Stromal cell of bone marrow (primary cell): ENCODE measurements at places on chromosomes 6 and 20.

- no peak for DNase-seq
Measured at GRCh38 chr6:143362192-143362558, 88.3 kb downstream of the ADAT2 start.

GRCh38 chr6:71886184-71887005 is at the start of gene RIMS1:
RIMS1 (plus strand) TSS chr6:71886550; CDS start chr6:71887024, 474 bp downstream.
- no peak for DNase-seq

DNA sequence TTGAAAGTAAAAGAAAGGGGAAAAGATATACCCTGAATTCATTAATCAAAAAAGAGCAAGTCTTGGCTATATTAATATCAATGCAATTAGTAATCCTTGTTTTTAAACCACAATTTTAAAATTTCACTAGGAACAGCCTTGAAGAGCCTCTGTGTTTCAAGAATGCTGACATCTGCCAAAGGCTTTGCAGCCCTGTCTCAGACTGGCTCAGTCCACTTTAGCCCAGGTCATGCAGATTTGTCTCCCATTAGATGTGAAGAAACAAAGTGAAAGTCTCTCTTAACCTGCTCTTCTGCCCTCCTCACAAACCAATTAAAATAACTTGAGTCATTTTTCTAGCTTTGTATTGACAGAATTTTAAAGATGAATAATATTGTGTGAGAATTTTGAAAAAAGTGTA is 102.7 kb upstream of the CARMIL1 start:
- no peak for DNase-seq

DNA sequence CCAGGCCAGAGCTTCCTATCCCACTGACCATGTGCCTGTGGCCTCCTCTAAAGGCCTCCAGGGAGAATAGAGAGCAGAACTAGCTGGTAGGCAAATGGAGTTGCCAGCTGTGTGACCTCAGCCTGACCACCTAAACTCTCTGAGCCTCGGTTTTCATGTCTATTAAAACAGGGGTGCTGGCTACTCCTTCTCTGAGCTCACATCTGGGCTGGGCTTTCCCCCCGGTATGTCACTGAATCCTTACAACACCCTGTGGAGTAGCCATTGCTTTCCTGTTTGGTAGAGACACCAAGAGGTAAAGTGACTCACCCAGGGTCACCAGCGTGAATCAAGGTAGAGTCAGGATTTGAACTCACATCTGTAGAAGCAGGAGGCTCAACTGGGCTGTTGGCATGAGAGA is 132.1 kb downstream of the JPH2 start:
- no peak for DNase-seq

- DNase-seq: no peak
Measured at GRCh38 chr6:148193063-148193680, 149.5 kb upstream of the SASH1 start.

DNA sequence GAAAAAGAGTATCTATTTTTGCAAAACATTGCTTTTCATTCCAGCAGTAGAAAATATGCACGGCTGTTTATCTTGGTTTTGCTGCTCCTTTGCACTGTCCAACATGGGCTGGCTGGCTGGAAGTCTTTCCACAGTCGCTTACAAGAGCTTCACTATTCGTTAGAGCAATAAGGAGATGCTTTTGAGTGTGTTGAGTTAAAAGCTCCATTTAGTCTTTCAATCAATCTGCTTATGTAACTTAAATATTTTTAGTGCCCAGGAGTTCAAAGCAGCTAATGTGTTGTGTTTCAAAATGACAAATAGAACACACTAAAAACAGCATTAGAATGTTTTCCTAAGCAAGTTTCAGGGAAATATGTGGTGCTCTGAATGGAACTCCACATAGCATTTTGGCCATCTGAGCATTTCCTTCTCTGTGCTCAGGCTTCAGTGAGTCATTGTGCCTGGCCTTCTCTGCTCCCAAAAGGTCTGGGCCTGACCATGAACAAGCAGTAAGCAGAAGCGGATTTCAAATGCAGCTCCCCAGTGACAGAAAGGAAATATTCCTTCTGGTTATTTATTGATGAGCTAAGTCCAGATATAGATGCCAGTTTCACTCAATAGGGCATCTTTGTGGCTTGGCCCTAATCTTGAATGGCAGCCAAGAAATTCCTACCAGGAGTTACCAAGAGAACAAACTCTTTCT is 580.3 kb downstream of the TENT5A start:
- peak; percentile 86 for DNase-seq

DNA sequence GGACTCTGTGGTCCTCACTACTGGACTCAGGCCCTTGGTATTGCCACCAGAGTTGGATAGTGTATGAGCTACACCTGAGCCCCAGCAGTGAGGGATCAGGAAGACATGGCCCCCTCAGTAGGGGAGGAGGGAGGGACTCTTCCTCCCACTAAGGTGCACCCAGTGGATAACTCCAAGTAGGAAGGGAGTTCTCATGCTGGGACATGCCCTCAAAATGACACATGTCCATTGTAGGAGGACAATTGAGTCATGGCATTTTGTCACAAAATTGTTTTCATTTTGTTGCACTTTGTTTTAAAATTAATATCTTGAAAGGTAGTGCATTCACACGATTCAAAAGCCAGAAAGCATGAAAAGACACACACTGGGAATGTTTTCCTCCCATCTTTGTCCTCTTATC is 127.2 kb downstream of the FOXO3 start:
- DNase-seq: no peak

GRCh38 chr6:90537723-90538258 is 49.1 kb downstream of the MAP3K7 start:
- no peak for DNase-seq

DNA sequence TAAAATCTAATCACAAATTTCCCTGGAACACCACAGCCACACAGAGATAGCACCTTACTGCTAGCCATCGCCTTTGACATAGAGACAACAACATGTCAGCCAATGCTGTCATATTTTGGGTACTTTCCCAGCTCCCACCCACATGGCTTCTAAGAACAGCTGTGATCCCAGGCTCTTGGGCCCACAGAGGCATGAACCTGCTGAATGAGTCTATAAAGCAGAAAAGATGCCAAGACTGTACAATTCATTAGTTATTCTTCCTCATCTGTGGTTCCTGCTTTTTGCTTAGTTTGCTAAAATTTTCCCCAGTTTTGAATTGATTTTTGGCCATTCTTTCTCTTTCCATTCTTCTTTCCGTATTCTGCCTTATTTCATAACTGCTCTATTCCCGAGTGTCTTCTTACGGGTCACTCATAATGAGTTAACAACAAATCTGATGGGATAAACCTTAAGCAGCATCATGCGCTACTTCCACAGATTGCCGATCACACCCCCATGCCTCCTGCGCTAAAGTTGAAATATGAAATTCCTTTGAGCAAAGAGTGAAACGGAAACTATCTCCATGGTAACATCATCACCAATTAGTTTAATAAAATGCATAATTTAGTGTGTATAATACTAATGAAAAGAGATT is 327.3 kb upstream of the HSF2 start:
- DNase-seq: peak; percentile 16

GRCh38 chr6:116010790-116011401 is 49.8 kb downstream of the FRK start:
- DNase-seq: peak; percentile 62

GRCh38 chr6:136036601-136037000 is 185.1 kb downstream of the PDE7B start:
- DNase-seq: no peak

DNA sequence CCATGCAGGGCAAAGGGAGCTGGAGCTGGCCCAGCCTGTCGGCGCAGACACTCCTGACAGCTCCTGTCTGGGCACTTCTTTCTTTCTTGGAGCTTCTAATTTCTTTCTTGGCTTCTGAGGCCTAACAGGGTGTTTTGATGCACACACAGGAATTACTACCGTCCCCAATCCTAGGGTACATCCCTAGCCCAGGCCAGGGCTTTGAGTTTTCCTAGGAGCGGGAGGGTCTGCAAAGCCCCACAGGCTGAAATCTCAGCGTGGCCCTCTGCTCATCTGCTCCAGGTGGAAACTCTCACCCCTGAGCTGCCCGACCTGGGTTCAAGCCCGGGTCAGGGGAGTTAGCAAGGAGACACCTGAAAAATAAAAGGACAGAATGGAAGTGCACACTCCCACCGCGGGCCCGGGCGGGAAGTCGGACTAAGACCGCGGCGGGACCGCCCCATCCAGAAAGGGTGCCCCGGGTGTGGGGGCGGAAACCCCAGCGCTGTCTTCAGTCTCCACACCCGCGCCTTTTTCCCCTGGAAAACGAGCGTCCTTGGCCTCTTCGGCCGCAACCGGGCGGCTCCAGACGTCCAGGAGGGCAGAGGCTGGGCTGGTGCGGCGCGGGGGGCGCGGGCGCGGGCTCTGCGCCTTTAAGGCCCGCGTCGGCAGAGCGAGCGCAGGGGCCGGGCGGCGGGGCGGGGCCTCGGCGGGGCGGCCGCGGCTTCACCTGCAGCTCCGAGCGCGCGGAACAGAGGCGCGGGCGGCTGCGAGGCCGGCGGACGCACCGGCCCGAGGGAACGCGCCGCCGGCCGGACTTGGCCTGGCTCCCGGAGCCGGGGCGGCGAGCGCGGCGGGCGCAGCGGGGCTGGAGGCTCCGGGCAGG is at the start of gene CDH4:
CDH4 (plus strand) TSS at position 733 of the 865 bp plus-strand sequence.
- no peak for DNase-seq

GRCh38 chr6:110355022-110355421 is 3.1 kb downstream of the METTL24 start:
- no peak for DNase-seq

DNA sequence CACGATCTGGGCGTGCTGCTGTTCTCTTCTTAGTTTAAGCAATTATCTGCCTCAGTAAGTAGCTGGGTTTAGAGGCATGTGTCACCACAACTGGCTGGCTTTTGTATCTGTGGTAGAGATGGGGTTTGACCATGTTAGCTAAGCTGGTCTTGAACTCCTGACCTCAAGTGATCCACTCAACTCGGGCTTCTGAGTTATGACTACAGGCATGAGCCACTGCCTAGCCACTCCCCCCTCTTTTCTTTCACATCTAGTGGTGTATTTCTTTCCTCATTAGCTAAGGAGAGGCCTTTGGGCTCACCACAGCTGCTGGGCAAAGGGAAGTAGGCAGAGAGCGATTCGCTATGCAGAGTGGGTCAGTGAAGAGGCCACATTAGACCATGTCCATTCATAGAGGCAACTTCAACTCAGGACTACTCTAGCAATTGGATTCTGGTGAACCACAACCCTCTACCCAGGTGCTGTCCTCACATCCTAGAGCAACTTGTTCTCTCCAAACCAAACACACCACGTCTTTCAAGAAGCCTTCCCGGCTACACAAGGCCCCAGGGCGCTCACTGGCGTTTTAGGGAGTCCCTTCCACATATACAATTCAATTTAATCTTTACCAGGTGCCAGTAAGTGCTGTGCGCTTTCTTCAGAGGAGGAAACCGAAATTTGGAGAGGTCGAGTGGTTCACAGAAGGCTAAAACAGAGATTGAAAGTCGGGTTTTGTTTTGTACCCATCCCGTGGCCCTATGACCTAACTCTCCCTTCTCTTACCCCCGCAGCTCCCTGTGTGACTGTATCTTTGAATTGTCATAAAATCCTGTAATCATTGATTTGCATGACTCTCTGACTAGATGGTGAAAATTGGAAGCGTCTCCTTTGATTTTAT is 26.5 kb upstream of the GFOD1 start:
- DNase-seq: peak; percentile 32

- DNase-seq: no peak
Measured at GRCh38 chr6:74785236-74785635, 420.6 kb downstream of the COL12A1 start.

DNA sequence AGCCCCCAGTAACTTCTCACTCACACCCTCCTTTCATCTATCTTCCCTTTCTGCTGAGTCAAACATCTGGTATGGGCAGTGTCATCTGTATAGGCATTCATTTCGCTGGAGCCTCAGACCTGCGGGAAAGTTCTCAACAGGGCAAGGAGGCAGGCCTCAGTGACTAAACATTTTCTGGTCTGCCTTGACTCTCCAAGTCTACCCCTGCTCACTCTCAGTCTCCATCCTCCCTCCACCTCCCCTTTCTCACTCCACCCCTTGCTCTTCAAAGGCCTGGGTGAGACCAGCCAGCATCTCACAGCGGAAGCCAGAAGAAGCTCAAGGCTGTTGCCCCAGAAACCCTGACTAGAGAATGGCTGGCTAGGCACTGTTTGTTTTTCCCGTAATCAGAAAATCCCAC is 105.0 kb upstream of the BEND6 start:
- DNase-seq: no peak

GRCh38 chr6:64293298-64293697 is 657.7 kb downstream of the PHF3 start:
- no peak for DNase-seq

DNA sequence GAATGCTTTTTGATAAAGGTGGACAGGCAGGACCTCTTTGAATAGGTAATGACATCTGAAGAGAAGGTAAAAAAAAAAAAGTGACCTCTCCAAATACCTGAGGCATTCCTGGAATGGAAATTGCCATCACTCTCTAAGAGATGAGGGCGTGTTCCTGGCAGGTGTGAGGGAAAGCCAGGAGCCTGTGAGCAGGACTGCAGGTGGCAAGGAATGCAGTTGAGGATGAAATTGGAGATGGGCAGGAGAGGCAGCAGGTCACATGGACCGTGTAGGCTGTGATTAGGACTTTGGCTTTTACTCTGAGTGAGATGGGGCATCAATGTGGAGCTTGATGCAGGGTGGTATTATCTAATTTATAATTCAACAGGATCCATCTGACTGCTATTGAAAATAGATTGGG is 227.4 kb downstream of the LRFN2 start:
- no peak for DNase-seq

- no peak for DNase-seq
Measured at GRCh38 chr20:34143951-34144350, 31.9 kb upstream of the EIF2S2 start.

GRCh38 chr6:44558024-44558831 is 170.7 kb downstream of the CDC5L start:
- no peak for DNase-seq

GRCh38 chr6:159095616-159096015 is 50.8 kb upstream of the TAGAP start:
- no peak for DNase-seq

DNA sequence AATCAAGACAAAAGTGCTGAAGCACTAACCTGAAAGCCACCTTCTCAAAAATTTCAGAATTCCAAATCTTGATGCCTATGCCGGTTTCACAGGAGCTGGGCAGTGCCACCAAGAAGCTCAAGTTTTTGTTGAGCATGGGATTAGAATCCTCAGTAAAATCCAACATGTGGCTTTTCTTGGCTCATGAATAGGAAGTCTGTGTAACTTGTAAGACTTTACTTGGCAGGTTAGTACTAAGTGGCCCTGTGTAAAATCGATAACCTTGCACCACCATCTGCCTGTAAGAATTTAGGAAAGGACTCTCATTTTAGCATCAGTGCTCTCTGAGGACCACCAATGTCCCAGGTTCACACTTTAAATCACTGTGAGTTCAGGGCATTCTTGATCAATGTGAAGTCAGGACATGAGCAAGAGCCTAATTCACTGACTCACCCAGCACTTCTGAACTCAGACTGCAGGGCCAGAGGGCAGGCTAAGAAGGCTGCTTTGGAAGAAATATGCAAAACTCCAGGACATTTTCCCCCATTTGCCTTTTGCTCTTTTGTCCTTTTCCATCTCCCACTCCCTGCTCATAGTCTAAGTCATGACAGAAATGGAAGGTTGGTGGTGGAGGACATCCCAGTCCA is 113.2 kb downstream of the EDN1 start:
- peak; percentile 59 for DNase-seq

DNA sequence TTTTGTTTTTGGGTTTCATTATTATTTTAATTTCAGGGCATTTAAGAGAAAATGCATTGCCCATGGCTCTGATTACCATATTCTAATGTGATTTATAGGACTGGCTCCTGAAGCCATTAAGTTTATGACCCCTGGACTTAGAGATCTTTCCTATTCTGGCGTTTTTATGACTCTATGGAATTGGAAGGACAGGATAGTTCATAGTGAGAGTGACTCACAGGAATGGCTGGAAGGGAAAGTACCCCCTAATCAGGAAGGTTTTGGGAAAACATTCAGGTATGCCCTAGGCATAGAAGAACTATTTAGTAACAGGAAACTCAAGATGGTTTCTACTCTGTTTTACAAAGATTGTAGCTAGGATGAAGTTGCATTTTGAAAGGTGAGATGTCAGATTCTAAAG is 108.6 kb upstream of the SLC2A12 start:
- no peak for DNase-seq
